Caki2 (cell line): ENCODE measurements at places on chromosomes 7 and 10. TPM values are rescaled to one million over a fixed set of nuclear protein-coding genes. Genes with fewer than 3 reads are reported as not detected.

Gene METTL27
- total RNA-seq, result 60.4 and 71.8 TPM in 2 replicates

Gene SLC16A9
- total RNA-seq, result 4.9 and 8.9 TPM in 2 replicates

DNA sequence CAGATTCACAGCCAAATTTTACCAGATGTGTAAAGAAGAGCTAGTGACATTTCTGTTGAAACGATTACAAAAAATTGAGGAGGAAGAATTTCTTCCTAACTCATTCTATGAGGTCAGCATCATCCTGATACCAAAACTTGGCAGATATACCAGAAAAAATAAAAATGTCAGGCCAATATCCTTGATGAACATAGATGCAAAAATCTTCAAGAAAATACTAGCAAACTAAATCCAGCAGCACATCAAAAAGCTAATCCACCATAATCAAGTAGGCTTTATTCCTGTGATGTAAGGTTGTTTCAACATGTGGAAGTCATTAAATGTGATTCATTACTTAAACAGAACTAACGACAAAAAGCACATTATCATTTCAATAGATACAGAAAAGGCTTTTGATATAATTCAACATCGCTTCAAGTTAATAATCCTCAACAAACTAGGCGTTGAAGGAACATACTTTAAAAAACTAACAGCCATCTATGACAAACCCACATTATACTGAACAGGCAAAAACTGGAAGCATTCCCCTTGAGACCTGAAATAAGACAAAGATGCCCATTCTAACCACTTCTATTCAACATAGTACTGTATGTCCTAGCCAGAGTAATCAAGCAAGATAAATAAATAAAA, 807.7 kb upstream of the ZWINT start:
- DNase-seq, result no peak

GRCh38 chr7:139482662-139483466, 609 bp downstream of the KLRG2 start:
- DNase-seq, result no peak

GRCh38 chr10:101841826-101842225, 1.8 kb downstream of the KCNIP2 start:
- DNase-seq, result no peak

- DNase-seq, result no peak
These were observed 110.4 kb downstream of the CUX1 start for GRCh38 chr7:101927802-101928201.

DNA sequence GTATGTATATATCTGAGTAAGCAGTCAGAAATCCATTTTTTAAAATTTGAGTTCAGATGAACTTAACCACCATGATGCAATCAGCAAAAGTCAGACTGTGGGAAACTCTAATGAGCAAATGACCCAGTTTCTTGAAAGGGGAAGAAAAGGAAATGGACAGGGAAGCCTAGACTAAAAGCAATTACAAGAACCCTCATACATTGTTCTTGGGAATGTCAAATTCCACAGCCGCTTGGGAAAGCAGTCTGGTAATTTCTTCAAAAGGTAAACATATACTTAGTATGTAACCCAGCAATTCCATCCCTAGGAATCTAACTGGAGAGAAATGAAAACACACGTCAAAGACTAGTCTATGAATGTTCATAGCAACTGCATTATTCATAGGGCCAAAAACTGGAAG, 16.4 kb upstream of the FOXK1 start:
- no peak for DNase-seq

DNA sequence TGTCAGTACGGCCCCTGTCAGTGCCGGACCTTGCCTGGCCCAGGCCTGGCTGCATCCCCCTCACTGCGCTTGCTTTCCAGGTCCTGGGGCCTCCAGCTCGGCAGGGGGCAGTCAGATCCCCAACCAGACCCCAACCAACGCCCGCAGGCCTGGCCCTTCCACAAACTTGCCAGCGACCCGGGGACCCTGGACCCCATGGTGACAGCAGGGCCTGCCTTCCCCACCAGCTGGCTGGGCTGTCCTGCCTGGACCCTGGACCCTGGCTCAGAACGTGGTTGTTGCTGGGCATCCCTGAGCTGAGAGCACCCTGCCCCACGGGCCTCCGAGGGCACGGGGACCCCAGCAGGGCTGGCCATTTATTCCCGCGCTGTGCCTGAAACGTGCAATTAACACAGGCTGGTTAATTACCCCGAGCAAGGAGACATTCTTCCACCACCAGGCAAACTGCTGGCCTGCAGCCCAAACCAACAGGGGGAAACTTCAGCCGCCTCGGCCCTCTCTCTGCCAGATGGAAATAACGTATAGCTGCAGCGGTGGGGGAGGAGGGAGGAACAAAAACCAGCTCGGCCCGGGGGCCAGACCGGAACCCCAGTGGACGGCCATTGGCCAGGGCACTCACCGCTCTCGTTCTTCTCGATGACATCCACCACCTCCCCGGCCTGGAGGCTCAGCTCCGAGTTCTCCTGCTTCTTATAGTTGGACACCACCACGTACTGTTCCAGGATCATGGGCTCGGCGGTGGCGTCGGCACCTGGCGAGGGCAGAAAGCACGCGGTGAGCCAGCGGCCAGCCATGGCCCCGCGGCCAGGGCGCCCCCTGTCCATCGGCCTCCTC, 167.1 kb downstream of the NEURL1 start:
- peak; percentile 51 for DNase-seq

DNA sequence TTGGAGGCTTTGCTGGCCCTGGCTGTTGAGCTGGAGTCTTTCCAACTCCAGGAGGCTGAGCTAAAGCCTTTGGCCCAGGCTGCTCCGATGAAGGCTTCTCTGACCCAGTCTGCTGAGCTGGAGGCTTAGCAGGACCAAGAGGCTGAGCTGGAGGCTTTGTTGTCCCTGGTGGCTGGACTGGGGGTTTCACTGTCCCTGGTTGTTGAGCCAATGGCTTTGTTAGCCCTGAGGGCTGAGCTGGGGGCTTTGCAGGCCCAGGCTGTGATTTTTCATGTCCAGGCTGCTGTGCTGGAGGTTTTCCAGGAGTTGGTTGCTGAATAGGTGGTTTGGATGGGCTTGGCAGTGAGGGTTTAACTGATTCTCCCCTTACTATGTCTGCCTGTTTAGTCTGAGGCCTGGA, 7.3 kb downstream of the PCLO start:
- DNase-seq, result no peak

- no peak for DNase-seq
These were observed 70.6 kb upstream of the PLXDC2 start for GRCh38 chr10:19745672-19746071.

DNA sequence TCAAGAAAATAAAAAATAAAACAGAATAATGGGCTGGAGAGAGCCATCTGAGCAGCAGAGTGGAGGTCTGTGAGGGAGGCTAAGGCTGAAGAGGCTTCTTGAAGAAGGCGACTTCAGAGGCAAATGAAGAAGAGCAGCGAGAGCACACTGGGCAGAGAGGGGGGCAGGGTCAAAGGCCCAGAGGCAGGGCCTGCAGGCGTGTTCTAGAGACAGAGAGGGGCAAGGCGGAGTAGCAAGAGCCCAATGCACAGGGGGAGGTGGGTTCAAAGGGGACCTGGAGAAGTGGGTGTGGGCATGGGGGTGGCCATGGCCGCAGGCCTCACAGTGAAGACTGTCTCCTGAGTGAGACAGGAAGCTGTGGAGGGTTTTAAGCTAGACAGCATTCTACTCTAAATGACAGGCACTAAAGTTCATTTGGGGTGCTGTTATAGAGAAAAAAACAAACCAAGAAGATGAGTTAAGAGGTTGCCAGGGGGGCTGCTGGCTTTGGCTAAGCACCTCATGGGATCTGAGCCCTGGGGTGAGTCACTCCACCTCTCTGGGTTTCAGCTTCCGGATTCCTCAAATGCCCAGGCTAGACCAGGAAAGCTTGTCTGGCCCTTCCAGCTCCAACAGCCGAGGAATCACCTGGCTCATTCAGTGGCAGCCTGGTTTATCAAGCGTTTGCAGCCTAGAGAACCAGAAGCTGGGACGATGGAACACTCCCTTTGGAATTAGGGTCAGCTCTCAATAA, 81.7 kb downstream of the DLG5 start:
- peak; percentile 27 for DNase-seq

DNA sequence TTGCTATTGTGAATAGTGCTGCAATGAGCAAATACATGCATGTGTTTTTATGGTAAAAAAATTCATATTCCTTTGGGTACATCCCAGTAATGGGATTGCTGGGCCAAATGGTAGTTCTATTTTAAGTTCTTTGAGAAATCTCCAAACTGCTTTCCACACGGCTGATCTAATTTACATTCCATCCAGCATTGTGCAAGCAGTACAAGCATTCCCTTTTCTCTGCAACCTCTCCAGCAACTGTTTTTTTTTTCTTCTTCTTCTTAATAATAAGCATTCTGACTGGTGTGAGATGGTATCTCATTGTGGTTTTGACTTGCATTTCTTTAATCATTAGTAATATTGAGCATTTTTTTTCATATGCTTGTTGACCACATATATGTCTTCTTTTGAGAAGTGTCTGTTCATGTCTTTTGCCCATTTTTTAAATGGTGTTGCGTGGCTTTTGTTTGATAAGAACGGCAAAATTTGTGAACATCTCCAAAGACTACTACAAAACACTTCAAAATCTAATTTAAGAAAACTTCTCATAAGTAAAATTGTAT, 136.1 kb upstream of the MYO3A start:
- no peak for DNase-seq

GRCh38 chr7:137652721-137653120, 194.1 kb downstream of the DGKI start:
- DNase-seq, result no peak

DNA sequence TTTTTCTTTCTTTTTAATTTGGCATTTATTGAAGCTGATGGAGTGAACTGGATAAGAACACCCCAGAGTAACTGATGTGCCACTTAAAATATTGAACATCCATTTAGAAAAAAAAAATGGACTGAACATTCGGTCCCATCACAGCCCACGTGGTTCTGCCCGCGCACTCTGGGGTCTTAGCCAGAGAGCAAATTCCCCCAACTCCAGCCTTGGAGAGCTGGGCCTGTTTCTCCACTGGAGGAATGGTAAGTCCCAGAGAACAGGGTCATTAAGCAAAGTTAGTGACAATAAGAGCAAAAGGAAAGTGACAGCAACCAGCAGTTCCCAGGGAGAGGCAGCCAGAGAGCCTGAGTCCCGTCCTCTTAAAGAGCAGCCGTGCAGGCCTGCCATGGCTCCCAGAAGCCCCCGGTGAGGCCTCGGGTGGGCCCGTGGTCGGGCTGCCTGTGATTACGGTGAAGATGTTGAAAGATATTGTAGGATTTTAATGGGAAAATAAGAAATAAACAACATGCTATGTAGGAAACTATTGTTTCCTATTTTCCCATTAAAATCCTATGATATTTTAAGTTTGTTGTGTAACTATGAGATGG, 487.9 kb upstream of the MKI67 start:
- no peak for DNase-seq

- DNase-seq, result no peak
These were observed 59.5 kb upstream of the ELMO1 start for GRCh38 chr7:37508118-37508517.

GRCh38 chr10:96511044-96511945, 2.4 kb downstream of the TLL2 start:
- DNase-seq, result peak; percentile 46

GRCh38 chr7:101636822-101637623, 7.9 kb upstream of the MYL10 start:
- no peak for DNase-seq

- no peak for DNase-seq
These were observed 145.2 kb upstream of the UNC5B start for GRCh38 chr10:71067098-71067740.

DNA sequence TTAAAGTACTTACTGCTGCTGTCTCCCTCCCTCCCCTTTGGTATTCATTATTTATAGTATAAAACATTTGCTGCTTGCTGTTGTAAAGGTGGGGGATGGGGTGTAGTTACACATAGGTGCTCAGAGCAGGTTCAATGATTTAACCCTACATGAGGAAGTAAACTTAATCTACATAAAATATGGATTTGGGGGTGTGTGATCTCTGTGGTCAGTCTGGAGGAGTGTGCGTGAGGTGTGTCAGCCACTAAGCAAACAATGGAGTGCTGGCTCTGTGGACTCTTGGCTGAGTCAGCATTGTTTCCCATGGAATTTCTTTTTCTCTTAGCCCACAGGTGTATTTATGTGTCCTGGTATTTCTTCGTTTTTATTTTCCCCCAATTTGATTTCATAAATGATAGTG, 133.9 kb downstream of the AUTS2 start:
- DNase-seq, result peak; percentile 64

DNA sequence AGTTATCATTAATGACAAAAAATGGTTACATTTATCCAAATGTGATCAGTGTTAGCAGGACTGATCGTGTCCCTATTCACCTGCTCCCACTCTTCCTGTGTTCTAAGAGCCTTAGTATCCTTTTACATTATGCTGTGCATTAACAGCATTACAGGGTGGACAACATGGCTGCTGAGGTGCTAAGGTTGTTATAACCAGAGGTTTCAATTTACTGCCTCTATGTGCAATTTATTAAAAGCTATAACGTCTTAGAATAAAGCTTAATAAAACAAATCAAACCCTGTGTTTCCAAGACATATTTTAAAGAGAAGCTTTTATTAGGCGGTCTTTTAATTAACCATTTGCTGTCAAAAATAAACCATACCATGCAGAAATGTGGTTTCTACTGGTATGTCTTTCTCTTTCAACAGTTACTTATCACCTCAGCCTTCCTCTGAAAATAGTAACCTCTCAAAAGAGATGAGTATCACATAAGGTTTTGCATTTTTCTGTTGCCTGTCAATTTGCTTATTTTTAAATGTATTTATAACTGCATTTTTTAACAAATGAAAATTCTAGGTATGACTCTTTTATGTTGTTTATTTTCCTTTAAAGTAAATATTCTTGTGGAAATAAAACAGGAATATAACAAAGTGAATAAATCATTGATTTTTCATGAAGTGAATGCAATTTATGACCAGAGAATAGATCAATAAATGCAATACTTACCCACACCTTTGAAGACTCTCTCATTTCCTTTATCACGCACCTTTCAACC, 849.8 kb upstream of the SORCS1 start:
- no peak for DNase-seq
